ENCODE measurements at places on chromosomes 1 and 21.

GRCh38 chr1:29575826-29576225 lies 339.5 kb downstream of the PTPRU start:
- DNase-seq: no peak

- peak; percentile 93 for DNase-seq
These were observed 26.2 kb upstream of the SCMH1 start for GRCh38 chr1:41268154-41268770.

DNA sequence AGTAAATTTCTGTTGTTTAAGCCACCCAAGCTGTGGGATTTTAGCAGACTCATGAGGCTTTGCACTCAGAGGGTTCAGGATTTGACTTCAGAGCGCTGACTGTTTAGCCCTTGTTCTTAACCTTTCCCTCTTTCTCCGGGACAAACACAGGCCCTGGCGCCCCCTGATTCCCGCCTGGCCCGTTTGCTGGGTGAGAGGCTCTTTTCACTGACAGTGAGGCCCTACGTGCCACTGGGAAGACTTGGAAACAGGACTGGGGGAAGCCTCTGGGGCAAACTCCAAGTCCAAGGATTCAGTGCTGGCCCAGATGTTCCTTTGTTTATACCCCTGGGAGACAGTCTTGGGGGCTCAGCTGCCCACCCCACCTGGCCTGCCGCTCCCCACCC lies 11.7 kb upstream of the TRIM63 start:
- no peak for DNase-seq

- peak; percentile 63 for DNase-seq
These were observed 49.7 kb upstream of the LMO4 start for GRCh38 chr1:87278825-87279535.

GRCh38 chr21:44944596-44944995 lies 4.8 kb downstream of the SLX9 start:
- DNase-seq: no peak

GRCh38 chr1:116694524-116694923 lies 27.0 kb upstream of the IGSF3 start:
- no peak for DNase-seq

DNA sequence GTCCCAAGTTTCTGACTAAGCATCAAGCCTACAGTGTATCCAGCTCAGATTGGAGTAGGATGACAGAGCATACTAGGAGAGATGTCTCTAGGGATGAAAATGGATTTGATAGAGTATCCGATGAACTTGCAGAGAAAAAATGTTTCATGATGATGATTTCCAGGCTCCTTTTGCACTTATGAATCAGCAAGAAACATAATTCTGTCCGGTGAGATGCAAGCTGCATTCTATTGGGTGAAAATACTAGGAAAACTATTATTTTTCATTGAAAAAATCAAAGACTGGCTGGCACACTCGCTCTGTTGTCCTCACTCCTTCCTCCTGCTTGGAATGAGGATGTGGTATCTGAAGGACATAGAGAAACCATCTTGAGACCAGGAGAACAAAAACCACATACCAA lies 35.4 kb upstream of the RAB3GAP2 start:
- DNase-seq: peak; percentile 51

GRCh38 chr1:185742403-185742802 lies 8.2 kb downstream of the HMCN1 start:
- no peak for DNase-seq

DNA sequence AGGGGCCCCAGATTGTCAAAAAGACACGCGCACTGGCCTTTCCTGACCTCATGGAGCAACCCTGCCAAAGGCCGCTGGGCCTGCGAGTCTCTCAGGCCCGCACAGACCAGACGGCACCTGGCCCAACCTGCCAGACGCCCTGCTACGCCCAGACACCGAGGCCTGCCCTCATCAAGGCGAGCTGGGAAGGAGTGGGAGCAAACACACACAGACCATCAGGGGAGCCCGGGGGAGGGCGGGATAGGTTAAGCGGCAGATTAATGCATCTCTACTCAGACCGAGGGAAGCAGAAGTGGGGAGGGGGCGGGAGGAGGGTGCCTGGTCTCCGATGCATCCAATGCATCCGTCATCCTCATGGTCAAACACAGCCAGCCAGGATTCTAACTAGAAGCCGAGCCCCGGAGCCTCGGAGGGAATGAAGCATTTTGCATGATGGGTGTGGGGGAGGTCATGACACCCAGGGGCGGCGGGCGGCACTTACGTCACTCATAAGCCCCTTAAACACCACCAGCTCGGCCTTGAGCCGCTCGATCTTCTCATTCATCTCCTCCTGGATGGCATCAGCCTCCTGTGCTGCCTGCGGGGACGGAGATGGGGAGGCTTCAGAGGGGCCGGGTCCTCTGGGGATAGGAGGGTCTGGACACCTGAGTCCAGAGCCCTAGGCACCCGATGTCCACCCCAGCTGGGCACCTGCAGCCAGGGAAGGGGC lies 17.0 kb upstream of the ALDH4A1 start:
- no peak for DNase-seq

- DNase-seq: peak; percentile 85
These were observed 12.4 kb downstream of the ATP1A2 start for GRCh38 chr1:160127865-160128523.

DNA sequence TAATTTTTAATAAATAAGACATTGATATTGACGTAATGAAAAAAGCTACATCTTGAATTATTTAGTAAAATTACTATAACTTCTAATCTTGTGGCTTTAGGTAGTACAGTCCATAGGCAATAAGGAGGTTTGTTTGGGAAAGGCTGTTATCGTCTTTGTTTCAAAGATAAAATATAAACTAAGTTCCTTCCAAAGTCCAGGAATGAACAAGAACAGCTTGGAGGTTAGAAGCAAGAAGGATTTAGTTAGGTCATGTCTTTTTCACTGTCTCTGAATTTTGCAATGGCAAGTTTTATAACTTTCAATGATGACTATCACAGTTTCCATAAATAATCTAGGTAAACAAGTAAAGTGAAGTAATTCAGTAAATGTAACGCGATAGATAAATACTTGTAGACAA lies 106.9 kb upstream of the OLFM3 start:
- DNase-seq: no peak

- peak; percentile 72 for DNase-seq
These were observed 106.7 kb upstream of the ADAR start for GRCh38 chr1:154714638-154715037.

GRCh38 chr1:22366346-22366745 lies 85.3 kb upstream of the ZBTB40 start:
- DNase-seq: no peak

- DNase-seq: no peak
These were observed 1.0 kb downstream of the ZBTB48 start for GRCh38 chr1:6580593-6581409.

GRCh38 chr1:24151175-24151533 lies 8.2 kb upstream of the IL22RA1 start:
- no peak for DNase-seq

DNA sequence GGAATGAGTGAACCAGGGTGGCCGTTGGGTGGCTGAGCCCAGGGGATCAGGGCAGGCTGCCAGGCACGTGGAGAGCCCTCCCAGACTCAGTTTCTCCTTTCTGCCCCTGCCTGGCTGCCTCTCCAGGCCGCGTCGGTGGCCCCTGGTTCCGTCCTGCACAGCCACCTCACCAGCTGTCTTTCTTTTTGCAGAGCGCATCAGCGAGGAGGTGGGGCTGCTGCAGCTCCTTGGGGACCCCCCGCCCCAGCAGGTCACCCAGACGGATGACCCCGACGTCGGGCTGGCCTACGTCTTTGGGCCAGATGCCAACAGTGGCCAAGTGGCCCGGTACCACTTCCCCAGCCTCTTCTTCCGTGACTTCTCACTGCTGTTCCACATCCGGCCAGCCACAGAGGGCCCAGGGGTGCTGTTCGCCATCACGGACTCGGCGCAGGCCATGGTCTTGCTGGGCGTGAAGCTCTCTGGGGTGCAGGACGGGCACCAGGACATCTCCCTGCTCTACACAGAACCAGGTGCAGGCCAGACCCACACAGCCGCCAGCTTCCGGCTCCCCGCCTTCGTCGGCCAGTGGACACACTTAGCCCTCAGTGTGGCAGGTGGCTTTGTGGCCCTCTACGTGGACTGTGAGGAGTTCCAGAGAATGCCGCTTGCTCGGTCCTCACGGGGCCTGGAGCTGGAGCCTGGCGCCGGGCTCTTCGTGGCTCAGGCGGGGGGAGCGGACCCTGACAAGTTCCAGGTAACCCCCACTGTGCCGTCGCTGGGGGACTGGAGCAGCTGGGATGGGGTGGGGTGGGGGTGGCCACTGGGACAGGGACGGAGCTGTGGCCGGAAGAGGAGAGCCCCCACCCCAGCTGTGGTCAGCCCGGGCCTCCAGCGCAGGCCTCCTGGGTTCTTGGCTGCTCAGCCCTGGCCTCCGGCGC lies 63.3 kb downstream of the COL18A1 start:
- no peak for DNase-seq

GRCh38 chr1:204971517-204972336 lies 71.3 kb upstream of the CNTN2 start:
- peak; percentile 90 for DNase-seq

DNA sequence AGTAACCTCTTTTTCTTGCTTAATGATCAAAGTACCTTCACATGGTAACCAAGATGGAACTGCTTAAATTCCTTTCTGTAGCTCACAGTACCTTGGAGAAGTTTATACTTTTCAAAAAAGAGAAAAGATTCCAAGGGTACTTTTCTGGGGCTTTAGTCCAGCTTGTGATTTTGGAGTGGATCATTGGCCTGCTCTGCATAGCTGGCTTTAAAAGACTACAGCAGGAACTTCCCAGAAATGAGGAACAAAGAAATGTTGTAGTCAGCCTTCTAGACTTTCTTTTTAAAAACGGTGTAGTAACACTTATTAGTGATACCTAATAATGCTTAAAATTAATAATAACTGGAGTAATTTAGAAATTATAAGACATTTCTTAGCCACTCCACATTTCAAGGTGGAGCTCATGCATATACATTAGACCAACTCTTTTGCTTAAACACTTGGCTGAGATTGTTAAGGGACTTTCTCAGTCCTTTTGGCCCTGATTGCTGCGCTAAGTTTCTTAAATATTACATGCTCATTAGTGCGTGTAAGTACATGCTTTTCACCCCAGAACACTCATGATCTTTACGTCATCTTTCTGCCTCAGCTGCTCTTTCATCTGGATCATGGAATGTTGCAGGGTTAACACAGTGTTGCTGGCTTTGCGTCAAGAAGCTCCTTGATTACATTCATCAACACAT lies 57.3 kb downstream of the SDCCAG8 start:
- no peak for DNase-seq

GRCh38 chr21:20639026-20639425 lies 359.2 kb upstream of the NCAM2 start:
- DNase-seq: no peak

DNA sequence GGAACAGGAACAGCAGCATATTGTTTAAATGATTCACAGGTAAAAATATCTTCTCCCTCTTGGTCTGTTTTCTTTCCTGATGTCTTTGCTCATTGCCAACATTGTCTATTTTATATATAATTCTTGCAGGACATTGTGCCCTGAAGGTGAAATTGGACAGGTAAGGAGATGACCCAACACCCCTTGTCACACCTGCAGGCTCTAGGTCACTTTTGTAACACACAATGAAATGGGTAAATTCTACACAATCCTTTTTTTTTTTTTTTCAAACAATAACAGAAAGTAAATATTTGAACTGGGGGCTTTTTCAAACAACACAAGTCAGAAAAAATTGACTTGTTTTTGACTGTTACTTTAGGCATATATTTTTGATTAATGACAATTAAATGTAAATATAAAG lies 62.9 kb upstream of the ERG start:
- DNase-seq: no peak

- no peak for DNase-seq
These were observed 15.7 kb upstream of the ZBTB18 start for GRCh38 chr1:244035358-244035757.

DNA sequence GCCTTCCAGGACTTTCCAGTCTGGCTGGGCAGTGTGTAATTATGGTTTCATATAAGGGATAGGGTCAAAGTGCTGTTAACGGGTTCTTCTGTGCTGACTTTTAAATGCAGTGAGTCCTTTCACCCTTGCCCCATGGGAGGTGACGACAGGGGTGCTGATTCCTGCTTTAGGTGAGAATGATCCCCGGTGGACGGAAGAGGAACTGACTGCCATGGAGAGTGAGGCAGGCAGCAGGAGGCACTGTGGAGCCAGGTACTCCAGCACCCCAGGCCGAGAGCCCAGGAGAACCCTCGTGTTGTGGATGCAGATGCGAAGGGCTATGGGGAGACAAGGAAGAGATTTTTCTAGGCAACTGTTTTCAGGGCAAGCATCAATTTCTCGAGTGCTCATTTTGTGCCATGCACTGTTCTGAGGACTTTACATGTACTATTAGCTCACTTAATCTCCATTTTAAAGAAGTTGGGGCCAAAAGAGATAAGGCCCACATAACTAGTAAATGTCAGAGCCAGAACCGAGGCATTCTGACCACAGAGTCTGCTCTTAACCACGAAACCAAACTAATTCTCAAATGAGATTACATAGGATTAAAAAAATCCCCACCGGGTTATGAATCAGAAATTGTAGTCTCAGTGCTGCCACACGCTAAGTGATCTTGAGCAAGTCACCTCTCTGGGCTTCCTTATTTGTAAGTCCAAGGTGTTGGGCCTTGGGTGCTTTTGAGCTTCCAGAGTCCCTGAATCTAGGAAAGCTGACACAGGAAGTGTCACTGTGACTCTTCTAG lies 28.2 kb downstream of the STPG1 start:
- peak; percentile 27 for DNase-seq

GRCh38 chr1:161158316-161159010 lies 837 bp upstream of the USP21 start:
- DNase-seq: no peak

DNA sequence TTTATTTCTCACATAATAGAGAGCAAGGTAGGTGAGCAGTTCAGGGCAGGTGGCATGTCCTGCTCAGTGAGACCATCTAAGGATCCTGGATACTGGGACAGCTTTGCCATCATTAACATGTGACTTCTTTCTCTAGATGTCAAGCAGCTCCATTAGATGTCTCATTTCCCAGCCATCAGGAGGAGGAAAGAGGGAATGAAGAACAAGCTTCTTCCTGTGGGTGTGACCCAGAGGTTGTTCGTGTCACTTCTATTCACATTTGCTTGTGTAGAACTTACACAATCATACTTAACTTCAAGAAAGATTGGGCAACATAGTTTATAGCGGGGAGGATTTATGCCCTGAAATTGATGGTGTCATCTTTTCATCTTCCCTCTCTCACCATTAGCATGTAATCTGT lies 169.2 kb upstream of the B3GALT2 start:
- DNase-seq: no peak

- DNase-seq: no peak
These were observed 43.5 kb upstream of the MCOLN3 start for GRCh38 chr1:85091671-85092280.

Data from GM03348 (cell line).